ENCODE measurements at places on chromosomes 5 and 9.
A peak's percentile ranks its signal among the peaks of the same experiment; 100 is the strongest.

GRCh38 chr5:52693280-52693679 lies 94.4 kb upstream of the ITGA1 start:
- DNase-seq = peak; percentile 8

DNA sequence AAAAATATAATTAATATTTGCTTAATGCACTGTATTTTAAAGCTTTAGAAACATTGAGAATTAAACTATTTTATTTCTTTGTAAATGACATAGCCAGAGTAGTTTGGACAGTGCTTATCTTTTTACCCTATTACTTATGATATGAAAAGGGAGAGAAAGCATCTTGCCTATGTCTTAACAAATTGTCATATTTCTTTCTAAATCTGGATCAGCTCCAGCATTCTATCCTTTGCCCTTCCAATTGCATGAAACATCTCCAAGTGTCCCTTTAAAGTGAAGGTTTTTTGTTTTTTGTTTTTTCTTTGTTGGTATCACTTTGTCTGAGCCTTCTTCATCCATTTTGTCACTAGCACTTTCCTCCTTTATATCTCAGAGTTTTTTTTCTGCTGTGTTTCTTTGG lies 511.6 kb upstream of the FAM174A start:
- DNase-seq = no peak

GRCh38 chr9:128587453-128587852 lies 35.1 kb downstream of the SPTAN1 start:
- peak; percentile 59 for DNase-seq

- peak; percentile 27 for DNase-seq
Observed at GRCh38 chr5:91332267-91333045, 50.7 kb downstream of the ARRDC3 start.

DNA sequence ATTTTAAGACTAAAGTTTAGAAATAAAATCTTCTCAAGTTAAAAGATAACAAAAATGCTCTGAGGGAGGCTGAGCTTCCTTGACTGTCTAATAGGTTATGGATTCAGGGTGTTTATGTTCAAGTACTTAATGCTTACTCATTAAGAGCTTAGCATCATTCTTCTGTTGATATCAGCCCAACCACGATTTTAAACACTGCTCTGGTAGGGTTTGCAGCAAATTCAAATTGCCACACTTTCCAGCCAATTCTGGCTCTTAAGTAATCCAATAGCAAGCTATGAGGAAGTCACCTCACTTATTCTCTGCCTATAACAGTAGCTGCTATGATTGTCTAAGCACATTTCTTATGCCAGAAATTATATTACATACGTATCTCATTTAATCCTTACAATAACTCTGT lies 191.0 kb upstream of the KIF2A start:
- no peak for DNase-seq

- DNase-seq = no peak
Observed at GRCh38 chr5:107387526-107388140, 283.1 kb downstream of the EFNA5 start.

DNA sequence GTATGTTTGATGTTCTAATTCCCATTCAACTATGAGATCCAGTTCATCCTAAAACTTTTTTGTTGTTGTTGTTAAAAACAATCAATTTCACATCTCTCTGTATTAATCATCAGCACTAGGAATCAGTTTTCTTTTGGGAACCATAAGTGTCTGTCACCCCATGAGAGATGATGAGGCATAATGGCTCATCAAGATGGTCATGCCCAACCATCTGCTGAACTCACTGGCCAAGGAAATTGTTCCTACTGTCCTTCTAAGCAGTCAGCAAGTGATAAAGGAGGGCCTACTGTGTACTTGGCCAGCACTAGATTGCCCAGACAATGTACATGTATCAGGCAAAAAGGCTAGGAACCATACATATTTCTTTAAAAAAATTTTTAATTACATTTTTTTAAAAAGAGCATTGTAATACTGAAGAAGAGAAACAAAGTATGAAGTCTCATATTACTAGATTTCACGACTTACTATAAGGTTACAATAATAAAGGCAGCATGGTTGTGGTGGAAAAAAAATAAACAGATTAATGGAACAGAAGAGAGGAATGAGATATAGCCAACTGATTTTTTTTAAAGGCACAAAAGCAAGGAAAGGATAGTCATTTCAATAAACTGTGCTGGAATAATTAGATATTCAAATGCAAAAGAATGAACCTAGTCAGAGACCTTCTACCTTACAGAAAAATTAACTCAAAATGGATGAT lies 458.3 kb downstream of the SPOCK1 start:
- no peak for DNase-seq

- peak; percentile 8 for DNase-seq
Observed at GRCh38 chr5:55102348-55102747, at the start of gene GZMA. GZMA (plus strand) TSS chr5:55102646; CDS start chr5:55102683, 37 bp downstream.

Data from activated T-cell treated with anti-CD3 and anti-CD28 coated beads, Interleukin-2, amount 50 U/mL, for 72 hours (primary cell).